ENCODE measurements at places on chromosomes 16 and 17.

GRCh38 chr16:86052926-86053325 is 154.0 kb downstream of the IRF8 start:
- no peak for DNase-seq

DNA sequence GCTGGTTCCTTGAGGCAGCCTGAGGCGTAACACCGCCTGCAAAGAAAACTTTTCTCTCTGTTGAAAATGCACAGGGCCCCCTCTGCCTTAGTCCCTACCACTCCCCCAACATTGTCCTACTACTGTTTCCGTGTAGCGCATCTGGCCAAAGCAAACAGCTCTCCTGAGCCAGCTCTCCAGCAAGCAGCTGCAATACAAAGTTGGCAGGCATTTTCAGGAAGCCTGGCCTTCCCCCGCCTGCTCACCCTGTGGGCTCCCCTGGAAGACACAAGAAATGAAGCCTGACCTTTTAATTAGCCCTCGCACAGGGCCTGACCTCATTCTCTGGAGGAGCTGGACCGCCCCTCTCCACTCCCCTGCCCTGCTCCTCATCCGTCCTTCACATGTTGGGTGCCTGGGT is 66.7 kb downstream of the SOX9 start:
- DNase-seq = no peak

GRCh38 chr17:40290629-40291280 is 3.1 kb downstream of the CDC6 start:
- peak; percentile 38 for DNase-seq

- no peak for DNase-seq
Observed at GRCh38 chr16:58016840-58017446, 8.6 kb upstream of the MMP15 start.

DNA sequence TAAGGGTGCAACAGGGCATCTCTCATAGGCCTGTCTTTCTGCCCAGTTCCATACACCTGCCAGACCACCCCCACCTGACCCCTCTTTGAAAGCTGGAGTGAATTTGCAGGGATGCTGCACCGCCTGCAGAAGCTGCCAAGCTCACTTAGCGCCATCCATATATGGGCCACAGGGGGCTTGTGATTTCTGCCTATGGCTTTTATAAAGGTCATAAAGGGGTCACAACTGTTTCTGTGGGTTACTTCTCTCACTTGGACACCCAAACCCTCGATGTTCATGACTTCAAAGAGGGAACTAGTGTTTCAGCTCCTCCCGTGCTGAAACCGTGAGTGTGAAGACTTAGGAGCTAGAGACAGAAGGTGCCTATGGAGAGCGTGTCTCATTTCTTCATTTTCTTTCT is 23.9 kb upstream of the MEAK7 start:
- no peak for DNase-seq

DNA sequence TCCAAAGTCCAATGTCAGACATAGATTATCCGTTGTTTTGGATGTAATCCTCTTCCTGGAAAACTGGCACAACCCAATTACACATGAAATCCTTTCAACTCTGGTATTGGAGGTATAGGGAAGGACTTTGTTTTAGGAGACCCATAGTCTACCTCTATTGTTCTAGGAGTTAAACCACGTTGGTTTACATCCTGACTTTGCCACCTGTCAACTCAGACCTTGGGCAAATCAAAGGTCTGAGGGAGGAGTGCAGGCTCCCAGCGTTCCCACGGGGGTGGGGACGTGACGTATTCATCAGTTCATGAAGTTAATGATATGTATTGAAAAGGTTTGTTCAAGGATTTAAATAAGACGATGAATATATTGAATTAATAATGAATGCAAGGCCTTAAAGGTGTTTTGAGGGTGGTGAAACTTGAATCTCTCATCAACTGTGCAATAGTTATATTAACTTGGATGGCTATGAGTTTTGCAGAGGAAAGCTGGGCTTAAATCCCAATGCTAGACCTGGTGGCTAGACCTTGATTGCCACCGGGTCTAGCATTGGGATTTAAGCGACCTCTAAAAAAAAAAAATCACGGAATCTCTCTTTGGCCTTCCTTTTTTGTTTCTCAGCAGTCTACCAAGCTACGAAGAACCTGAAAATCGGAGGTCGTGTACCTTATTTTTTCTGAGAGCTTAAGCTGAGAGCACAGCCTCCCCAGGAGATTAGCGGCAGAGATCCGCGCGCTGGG is 744 bp upstream of the NF1 start:
- DNase-seq = no peak

DNA sequence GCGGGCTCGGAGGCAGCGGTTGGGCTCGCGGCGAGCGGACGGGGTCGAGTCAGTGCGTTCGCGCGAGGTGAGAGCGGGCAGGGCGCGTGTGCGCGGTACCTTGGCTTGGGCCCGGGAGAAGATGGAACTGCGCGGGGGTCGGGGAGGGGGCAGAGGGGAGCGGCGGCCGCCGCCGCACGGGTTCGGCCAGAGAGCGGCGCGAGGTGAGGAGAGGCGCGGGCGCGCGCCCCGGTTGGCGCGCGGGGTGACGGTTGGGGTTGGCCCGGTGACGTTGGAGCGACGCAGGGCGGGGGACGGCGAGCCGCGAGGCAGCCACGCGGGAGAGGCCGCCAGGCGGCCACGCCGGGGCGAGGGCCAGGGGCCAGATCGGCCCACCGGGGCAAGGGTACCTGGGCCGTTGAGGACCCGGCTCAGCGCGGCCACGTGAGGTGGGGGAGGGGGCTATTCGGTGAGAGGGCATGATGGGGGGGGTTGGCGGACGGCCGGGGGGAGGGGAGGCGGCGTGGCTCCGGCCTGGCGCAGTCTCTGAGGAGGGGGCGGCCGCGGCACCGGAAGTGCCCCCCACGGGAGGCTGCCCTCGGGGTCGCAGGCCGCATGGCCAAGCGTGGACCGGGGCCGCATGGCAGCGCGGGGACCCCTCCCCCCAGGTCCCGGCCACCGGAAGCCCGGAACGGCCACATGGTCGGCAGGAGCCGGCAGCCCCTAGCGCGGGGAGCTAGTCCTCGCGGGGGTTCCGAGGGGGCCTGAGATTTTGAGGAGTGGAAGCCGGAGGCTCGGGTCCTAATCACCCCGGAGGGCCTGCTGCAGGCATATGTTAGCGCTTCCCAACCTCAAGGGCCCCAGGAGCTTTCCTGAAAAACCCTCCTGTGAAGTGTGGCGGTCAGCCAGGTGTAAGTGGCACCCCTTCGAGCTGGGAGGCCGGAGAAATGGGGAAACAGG is 527 bp downstream of the EIF5A start:
- DNase-seq = no peak

DNA sequence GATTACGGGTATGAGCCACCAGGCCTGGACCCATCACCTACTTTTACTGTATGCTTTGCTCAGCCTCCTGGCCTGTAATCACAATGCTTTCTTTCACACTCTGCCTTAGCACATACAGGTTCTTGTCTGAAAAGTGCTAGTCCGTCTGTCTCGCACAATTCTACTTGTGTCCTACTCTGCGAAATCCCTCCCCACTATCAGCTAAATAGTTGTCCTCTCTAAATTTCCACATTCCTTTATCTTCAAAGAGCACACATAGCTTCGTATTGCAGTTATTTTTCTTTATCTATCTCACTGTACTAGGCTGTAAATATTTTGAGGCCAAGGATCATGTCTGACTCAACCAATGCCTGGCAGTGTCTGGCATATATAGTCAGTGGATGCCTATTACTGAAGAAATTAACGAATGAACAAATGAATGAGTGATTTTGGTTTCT is 38.5 kb upstream of the ETV4 start:
- no peak for DNase-seq
